MV-4-11 (cell line): ENCODE measurements at places on chromosomes 2 and 18.
A peak's percentile ranks its signal among the peaks of the same experiment; 100 is the strongest.

GRCh38 chr2:70514612-70515055, 39.0 kb downstream of the TGFA start:
- no peak for DNase-seq

DNA sequence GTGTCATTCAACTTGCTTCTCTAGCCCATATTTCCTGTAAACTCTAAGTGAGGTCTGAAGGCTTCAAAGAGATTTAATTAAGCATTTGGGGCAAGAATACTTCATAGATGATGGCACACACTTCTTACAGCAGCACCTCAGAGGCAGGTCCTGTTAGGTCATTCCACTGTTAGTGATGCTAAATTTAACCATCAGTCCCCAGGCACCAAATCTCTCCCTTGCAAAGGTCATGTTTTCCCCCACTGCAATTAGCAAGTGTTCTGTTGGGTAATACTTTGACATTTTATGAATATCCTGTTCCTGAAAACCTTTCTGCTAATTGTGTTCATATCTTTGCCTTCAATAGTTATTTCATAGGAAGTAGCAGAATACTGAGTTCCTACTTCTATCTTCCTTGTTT, 117.0 kb downstream of the STK39 start:
- no peak for DNase-seq

GRCh38 chr2:180071797-180072196, 64.7 kb upstream of the CWC22 start:
- no peak for DNase-seq

DNA sequence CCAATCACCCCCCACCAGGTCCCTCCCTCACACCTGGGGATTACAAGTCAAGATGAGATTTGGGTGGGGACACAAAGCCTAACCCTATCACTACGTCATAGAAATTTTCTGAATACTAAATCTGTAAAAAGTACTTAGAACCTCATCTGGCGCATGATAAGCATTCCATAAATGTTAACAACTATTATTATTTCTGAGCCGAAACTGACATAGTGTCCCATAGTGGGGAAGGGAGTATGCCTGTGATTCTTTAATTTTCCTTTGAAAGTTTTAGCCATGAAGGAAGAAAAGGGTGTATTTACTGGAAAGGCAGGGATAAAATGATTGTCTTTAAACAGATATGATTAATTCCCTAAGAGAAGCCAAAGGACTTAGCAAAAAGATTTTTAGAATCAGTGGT, 71.4 kb downstream of the FHOD3 start:
- no peak for DNase-seq

GRCh38 chr2:176111846-176112374, 4.7 kb upstream of the HOXD10 start:
- no peak for DNase-seq

- no peak for DNase-seq
Observed at GRCh38 chr18:62769216-62769615, 53.9 kb downstream of the PHLPP1 start.

- peak; percentile 43 for DNase-seq
Observed at GRCh38 chr2:120620025-120620793, 115.5 kb upstream of the GLI2 start.

- DNase-seq, result no peak
Observed at GRCh38 chr2:30789670-30790210, 17.5 kb downstream of the CAPN13 start.

- DNase-seq, result peak; percentile 99
Observed at GRCh38 chr2:96531872-96532505, 4.6 kb upstream of the ARID5A start.

- DNase-seq, result no peak
Observed at GRCh38 chr2:82155469-82155868, 1850.9 kb upstream of the LRRTM1 start.

DNA sequence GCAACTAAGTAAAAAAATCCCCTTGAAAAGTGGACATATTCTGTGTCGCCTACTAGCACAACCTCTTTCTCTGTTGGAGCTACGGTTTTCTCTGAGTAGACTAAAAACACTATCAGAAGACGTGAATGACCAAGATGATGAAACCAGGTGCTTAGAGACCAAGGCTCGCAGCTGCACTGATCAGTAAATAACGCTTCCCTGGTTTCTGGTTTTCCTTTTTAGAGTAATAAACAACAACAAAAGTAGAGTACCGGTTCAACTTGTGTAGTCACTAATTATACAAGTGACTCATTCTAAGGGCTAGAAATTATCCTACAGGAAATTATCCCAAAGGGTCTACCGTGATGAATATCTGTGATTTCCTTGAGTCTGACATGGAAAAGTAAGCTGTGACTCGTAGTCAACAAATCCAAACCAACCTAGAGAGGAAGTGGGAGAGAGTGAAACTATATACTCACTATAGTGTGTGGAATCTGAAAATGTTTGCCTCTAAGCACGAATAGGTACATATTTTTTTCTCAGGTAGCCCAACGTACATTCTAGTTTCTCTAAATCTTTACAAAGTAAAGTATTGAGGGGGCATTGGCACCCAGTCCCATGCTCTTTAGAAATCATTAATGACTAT, 17.8 kb downstream of the RASGRP3 start:
- peak; percentile 26 for DNase-seq

- peak; percentile 43 for DNase-seq
Observed at GRCh38 chr18:21194871-21195771, 46.9 kb upstream of the GREB1L start.

DNA sequence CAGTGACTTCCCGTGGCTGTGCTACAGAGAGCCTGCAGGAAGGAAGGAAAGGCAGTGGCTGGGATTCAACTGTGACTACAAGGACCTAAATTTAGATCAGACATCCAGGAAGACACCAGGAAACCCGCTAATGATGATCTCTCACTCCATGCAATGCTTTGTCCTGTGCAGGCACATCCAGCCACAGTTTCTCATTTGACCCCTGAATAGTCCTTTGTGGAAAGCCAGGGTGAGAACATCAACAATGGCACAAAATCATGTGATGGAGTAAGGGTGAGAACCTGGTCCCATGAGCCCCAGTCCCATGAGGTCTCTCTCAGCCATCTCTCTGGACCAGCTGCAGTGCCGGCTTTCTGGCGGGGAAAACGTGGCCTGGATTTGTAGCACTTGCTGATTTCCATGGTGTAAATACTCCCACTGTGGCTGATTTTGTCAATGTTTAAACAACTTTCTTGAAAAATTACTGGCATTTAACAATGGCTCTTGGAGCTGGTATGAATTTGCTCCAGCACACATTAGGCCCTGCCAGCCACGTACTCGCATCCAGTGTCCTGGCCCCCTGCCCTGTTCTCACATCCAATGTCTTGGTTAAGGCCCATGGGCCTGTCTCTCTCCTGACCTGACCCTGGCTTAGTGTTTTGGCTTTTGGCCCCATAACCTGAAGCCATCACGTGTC, 159.0 kb upstream of the HAAO start:
- DNase-seq, result no peak

DNA sequence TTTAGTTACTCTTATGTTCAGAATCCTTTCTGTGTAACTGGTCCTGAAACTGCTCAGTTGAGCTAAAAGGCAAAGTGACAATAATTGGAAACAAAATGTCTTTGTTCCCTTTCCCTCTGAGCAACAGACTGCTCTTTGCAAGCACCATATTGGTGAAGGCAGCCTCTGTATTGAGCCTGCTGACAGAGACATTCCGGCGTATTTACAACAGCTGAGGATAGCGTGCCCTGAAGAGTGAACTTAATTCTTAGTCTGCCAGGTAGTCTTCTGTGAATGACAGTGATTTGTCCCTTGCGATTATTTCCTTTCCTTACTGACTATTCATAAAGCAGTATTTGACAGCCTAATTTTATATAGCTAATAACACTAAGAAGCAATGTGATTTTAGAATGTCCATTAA, 239.1 kb downstream of the CPS1 start:
- no peak for DNase-seq

- no peak for DNase-seq
Observed at GRCh38 chr2:124079045-124079444, 54.0 kb downstream of the CNTNAP5 start.

- DNase-seq, result no peak
Observed at GRCh38 chr2:41026613-41027012, 574.7 kb upstream of the SLC8A1 start.

- no peak for DNase-seq
Observed at GRCh38 chr2:70374616-70375015, 72.7 kb upstream of the FAM136A start.

- DNase-seq, result no peak
Observed at GRCh38 chr18:54947091-54947490, 12.2 kb downstream of the CCDC68 start.

GRCh38 chr2:152611458-152612231, 105.6 kb downstream of the PRPF40A start:
- peak; percentile 100 for DNase-seq

DNA sequence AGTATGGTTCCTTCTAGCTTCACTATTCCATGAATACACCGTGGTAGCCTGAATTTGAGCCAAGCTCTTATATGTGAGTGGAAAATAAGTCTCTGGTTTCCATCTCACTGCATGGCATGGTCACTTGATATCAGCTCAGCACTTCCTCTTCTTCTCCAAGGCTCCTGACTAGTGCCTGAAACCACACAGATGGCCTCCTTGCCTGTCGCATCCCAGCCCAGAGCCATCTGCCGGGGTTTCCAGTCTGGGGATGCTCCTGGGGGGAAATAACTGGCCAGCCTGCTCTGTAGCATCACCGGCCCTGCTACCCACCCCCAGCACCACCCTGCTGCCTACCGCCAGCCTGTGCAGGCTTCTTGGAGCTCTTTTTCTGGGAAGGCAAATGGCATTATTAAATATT, 7.7 kb upstream of the MARCHF4 start:
- DNase-seq, result no peak

- DNase-seq, result no peak
Observed at GRCh38 chr2:158808426-158808825, 13.3 kb downstream of the DAPL1 start.

DNA sequence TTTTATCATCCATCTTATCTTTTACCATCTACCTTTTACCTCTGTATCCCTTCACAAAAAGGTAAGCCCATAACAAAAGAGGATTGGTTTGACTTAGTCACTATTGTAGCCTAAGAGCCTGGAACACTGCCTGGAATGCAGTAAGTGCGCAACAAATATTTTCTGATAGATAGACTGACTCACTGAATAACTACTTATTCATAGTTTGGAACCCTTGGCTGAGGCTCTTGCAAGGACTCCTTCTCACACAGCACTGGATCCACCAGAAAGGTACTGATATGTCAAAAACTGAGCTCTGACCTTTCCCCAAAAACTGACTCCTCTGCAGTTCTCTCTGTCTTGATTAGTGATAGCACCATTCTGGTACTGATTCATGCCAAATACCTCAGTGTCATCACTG, 426.7 kb downstream of the SETBP1 start:
- DNase-seq, result no peak

GRCh38 chr2:27838502-27838901, 51.7 kb downstream of the RBKS start:
- no peak for DNase-seq

- no peak for DNase-seq
Observed at GRCh38 chr2:237024255-237024654, 61.4 kb upstream of the COPS8 start.

- no peak for DNase-seq
Observed at GRCh38 chr2:232365621-232366321, 12.8 kb upstream of the ALPP start.

DNA sequence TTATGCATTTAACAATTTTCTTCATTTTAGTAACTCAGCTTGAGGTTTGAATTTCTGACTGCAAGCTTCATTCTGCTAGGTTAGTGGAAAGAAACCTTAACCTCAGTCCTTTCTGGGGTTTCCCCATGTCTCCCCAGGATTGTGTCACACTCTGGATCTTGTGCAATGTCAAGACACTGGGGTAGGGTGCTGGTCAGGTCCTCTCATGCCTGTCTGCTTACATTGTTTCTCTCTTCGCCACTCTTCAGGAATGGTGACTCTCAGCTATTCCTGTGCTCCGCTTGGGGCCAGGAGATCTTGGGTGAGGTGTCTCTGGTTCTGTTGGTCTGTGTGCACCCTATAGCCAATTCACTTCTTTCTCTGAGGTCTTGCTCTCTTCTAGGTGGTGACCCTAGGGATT, 23.9 kb downstream of the CTLA4 start:
- peak; percentile 89 for DNase-seq

- DNase-seq, result no peak
Observed at GRCh38 chr2:120943403-120944034, 207.9 kb downstream of the GLI2 start.

DNA sequence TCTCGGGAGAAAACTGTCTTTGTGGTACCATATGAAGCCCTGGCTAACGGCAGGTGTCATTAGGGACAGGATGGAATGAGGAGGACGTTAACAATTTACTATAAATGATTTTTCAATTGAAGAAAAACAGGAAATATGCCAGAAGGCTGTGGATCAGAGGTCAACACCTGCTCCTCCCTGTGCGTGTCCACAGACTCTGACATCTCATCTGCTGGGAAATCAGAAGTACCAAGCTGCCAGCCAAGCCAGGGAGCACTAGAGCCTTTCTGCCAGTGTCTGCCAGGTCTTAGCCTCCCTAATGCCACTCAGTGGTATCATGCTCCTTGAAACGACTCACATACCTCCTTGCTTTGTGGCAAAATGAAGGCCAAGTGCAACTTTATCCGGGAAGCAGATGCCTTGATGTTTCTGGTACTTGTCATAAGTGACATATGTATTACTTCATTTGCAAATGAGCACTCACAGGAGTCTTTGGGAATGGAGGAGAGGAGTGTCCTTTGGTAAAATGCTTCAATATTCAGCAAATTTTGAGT, 541.1 kb downstream of the SATB2 start:
- DNase-seq, result no peak

GRCh38 chr18:25648716-25649260, 296.8 kb upstream of the ZNF521 start:
- DNase-seq, result no peak

DNA sequence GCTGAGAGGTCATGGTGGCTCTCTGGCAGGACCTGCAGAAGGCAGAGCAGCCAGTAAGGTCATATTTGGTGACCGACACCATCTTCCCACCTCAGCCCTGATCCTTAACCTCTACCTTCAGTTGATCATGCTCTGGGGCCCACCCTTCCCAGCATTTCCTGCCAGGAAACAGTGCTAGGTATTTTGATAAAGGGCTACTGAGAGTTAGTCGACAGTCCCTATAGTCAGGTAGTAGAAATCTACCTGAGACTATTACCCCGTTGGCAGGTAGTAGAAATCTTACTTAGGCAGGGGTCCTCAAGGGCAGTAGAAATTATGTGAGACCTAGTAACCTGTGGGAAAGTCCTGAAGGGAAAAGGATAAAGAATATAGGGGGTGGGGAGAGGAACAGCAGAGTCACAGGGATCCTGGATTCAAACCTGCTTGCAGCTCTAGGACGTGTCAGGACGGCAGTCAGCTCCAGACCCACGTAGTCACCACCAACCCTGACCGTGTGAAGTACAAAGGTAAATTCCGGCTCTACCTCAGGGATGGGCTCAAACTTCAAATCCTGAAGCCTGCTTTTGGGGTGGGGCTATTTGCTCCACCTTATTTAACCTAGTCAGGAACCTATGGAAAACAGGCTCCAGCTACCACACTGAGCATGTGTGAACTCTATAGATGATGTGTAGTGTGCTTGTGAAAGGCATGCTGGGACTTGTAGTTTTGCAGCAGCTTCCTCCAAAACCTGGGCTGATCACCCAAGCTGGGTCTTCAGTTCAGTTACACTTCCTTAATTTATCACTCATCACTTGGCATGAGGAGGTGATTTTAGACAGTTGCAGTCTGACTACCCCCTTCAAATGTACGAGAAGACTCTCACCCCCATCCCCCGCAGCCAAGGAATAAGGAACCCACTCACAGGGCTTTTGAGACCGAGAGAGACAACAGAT, at the start of gene DQX1:
TSS of gene DQX1 (minus strand) at position 515 of the 932 bp plus-strand sequence. CDS start at position 13, 502 bp downstream.
- peak; percentile 98 for DNase-seq

- DNase-seq, result no peak
Observed at GRCh38 chr2:106816974-106817373, 69.0 kb downstream of the ST6GAL2 start.

- DNase-seq, result no peak
Observed at GRCh38 chr18:23568281-23569138, 17.8 kb downstream of the NPC1 start.

GRCh38 chr2:6741229-6741628, 124.5 kb downstream of the CMPK2 start:
- no peak for DNase-seq
